Left renal cortex interstitium (tissue), 4 donors: ENCODE measurements at places on chromosomes 12 and 14. TPM values are rescaled to one million over a fixed set of nuclear protein-coding genes. Genes with fewer than 3 reads are reported as not detected.

FMNL3 gene
- polyA plus RNA-seq: 38.9 TPM

PIANP gene
- 10.7 TPM for polyA plus RNA-seq

ASB2 gene
- 0.59 TPM for polyA plus RNA-seq

DNA sequence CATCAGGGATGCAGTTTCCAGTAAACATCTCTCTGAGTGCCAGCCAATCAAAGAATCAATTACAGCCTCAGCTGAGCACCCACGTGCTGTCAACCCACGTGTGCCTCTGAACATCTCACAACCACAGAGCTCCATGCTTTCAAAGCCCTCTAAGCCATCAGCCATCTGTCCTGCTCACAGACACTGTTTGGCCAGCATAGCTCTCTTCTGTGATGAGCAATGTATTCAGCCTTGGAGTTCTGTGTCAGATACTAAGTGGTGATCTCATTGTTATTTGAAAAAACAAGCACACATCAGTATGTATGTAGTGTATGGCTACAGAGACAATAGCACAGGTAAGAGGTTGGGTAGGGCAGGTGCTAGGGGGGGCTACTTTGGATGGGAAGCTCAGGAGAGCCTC, 94.3 kb downstream of the RGS6 start:
- no peak for DNase-seq

DNA sequence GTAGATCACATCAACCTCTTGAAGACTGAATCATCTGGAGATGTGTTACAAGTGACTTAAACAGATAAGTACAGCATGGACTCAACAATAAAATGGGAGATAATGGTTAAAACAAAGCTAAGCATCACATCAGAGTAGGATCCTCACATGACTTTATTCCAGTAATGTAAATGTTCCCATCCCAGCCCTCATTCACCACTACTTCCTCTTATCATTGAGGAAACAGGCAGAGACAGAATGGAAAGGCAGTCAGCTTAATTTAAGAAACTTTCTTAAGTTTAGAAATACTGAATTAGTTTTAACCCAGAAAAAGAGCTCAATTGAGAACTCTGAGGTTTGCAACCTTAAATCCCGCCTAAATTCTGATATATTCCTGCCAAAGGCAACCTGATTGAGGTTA, 1.2 kb upstream of the ALG10 start:
- no peak for DNase-seq

GRCh38 chr12:117662220-117662619, 300.8 kb upstream of the NOS1 start:
- no peak for DNase-seq

DNA sequence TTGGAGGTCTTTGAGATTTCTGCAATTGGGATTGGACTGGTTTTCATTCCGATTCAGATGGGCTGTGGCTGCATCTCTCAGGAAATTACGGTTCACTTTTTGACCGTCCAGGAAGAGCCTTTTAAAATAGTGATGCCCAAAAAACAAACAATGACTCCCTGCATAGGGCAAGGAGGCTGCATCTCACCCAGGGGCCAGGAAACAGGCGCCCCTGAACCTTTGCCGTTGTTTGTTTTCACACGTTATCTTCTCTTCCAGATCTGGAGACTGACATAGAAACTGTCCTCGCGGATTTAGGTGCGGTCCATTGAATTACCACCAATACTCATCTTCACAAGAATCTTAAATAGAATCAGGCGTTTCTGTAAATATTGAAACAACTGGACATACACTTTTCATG, 66.0 kb downstream of the FLRT2 start:
- no peak for DNase-seq

DNA sequence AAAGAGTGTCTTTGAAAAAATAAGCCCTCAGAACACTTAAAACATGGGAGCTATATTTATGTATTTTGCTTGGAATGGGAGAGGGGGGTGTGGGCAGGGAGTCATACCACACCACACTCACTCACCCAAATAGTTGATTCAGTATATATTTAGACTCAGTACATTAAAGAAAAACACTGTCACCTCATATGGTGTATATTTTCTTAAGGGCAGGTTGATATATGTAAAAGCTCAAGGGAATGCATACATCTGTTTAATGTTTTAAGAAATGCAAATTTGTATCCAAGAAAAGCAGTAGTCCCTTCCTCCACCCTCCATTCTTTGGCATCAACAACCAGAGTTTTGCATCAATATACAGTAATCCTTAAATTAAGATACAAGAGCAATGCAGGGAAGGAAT, 1.4 kb downstream of the NFYB start:
- no peak for DNase-seq

- peak; percentile 52 for DNase-seq
Observed at GRCh38 chr12:55142669-55143565, 16.7 kb downstream of the OR9K2 start.

DNA sequence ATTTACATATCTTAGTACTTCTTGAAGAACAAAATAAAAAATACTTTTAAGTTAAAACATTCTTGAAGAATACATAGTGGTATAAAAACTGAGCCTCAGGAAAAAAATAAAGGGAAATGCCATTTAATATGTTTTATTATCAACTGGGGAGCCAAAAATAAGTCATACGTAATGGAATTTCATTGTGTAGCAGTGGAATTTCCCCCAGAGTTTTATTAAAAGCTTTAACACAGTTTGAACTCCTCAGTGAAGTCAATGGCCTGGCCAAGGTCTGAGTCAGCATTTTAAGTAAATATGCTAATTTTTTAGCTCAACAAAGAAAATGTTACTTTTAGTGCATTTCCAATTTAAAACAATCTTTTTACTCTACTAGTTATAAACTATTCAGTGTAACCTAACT, 350.1 kb upstream of the ATP2B1 start:
- peak; percentile 45 for DNase-seq

GRCh38 chr12:70795608-70796007, 124.9 kb downstream of the PTPRR start:
- DNase-seq: no peak

DNA sequence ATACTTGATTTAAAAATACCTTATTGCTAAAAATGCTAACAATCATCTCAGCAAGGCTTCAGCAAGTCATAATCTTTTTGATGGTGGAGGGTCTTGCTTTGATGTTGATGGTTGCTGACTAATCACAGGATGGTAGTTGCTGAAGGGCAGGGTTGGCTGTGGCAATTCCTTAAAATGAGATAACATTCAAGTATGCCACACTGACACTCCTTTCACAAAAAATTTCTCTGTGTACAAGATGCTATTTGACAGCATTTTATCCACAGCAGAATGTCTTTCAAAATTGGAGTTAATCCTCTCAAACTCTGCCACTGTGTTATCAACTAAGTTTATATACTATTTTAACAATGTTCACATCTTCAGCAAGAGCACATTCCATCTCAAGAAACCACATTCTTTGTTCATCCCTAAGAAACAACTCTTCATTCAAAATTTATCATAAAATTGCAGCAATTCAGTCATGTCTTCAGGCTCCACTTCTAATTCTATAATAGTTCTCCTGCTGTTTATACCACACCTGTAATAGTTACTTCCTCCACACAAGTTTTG, 16.1 kb downstream of the SCAF11 start:
- DNase-seq: no peak

- DNase-seq: no peak
Observed at GRCh38 chr14:65038966-65039365, 52.3 kb downstream of the FNTB start.

- no peak for DNase-seq
Observed at GRCh38 chr12:78146365-78146772, 315.7 kb downstream of the NAV3 start.
